ENCODE measurements at places on chromosomes 11 and 22. TPM values are rescaled to one million over a fixed set of nuclear protein-coding genes. Genes with fewer than 3 reads are reported as not detected.

The TRIM49 gene
- total RNA-seq, result not detected

The TECTA gene
- 0.59 TPM for total RNA-seq

The TRPT1 gene
- 61.2 TPM for total RNA-seq

The OR8G1 gene
- total RNA-seq, result not detected

The KRTAP5-11 gene
- total RNA-seq, result not detected

The OR51E2 gene
- 0.31 TPM for total RNA-seq

DNA sequence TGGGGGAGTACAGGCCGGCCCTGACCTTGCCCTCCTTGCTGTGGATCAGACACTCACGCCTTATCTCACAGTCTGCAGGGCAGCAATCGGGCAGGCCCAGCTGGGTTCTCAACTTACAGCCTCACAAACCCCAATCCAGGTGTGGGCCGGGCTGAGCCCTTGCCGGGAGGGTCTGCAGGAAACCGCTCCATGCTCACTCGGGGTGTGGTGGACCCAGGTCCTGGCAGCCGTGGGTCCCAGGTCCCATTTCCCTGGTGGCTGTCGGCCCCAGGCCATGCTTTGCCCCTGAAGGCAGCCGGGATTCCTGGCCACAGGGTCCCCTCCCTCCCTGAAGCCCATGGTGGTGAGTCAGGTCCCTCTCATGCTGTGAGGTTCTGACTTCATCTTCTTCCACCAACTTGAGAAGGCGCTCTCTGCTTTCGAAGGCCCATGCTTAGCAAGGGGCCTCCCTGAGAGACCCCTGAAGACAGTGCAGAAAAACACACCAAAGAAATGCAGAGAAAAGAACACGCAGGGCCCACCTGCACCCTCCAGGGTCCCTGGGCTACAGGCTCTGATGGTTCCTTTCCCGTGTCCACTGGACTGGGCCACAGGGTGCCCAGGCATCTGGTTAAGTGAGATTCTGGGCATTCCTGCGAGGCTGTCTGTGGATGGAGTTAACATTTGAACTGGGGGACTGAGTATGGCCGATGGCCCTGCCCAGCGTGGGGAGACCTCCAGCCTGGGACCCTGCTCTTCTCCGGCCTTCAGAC lies 588.2 kb downstream of the BRD1 start:
- DNase-seq, result no peak

- no peak for DNase-seq
Measured at GRCh38 chr11:10454878-10455631, at the start of gene AMPD3. TSS of gene AMPD3 (plus strand) at chr11:10455264. CDS start at chr11:10461520, 6,256 bp downstream.

DNA sequence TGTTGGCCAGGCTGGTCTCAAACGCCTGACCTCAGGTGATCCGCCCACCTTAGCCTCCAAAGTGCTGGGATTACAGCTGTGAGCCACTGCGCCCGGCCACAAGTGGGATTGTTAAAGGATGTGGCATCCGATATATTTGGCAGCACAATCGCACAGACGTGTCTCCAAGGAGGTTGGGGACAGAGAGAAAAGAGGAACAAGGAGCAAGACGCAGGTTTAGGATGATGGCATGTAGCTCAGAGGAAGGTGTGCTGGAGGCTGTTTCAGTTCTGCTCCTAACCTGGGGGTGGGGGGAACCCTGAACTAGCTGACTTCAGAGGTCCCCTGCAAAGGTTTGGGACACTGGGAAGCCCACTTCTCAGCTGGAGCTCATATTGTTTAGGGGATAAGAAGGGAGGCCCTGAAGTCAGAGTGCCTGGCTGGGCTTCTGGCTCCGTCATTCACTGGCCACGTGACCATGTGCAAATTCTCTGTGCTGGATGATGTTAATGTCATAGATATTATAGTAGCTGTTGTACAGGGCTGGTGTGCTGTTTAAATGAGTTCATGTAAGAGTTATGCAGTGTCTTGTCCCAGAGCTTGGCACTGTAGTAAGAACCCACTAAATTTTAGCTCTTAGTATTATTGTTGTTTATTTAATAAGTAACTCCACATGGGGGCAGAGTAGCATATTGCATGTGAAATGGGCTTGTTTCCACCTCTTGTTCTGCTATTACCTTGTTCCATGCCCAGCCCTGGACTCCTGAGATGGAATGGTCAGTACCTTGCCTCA lies 129.7 kb downstream of the ST3GAL4 start:
- DNase-seq, result no peak

DNA sequence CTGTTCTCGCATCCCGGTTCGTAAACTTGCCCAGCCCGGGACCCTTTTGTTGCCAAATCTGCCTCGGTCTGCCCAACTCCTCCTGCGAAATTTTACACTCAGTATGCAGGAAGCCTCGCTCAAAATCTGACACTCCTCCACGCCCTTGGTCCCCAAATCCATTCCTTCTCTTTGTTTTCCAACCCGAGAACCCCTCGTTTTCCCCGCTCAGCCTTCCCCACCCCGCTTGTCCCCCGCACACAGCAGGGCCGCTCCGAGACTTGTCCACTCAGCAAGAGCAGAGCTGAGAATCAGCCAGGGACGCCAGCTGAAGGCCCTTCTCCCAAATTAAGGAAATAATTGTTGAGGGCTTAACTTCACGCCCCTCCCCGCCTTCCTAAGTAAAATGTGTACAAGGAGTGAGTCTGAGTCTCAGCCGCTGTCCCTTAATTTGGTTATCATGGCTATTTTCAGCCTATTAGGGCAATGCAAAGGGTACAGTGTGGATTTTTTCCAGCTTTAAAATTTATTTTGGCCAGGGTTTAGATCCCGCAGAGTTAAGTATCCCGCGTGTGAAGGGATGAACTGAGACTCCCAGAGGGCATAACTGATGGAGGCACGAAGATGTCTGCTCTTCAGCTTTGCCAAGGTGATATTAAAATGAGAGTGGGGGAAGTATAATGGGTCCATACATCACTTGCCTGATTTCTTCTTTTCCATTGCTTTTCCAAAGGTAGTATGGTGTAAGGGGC lies 581 bp upstream of the FBXO3 start:
- DNase-seq, result no peak

DNA sequence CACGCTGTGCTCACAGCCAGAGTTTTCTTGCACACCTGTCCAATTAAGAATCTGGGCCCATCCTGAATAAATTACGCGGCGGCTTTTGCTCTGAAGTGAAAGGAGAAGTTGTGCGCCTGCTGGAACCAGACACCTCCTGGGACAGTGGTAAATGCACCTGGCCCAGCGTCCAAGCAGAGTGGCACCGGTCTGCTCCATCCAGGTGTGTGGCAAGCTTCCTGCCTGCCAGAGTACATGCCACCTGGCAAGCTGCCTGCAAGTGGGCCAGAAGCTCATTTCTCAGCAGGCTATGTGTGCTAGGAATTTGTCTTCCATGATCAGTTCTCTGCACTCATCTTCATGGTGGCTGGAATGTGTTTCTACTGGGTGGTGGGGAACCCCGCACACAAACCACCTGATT lies 660.6 kb downstream of the ETS1 start:
- DNase-seq, result no peak

- no peak for DNase-seq
Measured at GRCh38 chr11:112624431-112624830, 336.8 kb upstream of the NCAM1 start.

DNA sequence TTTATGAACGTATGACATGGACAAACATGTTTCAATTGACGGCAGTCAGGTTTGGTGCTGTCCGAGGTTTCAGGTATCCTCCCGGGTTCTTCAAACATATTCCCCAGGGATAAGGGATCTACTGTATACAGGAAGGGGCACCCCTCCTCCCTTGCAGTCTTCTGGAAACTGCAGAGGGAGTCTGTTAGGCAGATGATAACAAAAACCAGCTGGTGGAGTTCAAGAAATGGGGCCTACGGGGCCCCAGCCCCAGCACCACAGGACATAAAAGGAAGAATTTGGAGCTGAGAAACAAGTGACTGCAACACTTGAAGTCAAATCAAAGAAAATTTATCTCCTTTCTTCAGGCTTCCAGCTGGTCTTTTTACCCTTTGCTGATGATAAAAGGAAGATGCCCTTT lies 32.1 kb downstream of the SNU13 start:
- DNase-seq, result no peak

DNA sequence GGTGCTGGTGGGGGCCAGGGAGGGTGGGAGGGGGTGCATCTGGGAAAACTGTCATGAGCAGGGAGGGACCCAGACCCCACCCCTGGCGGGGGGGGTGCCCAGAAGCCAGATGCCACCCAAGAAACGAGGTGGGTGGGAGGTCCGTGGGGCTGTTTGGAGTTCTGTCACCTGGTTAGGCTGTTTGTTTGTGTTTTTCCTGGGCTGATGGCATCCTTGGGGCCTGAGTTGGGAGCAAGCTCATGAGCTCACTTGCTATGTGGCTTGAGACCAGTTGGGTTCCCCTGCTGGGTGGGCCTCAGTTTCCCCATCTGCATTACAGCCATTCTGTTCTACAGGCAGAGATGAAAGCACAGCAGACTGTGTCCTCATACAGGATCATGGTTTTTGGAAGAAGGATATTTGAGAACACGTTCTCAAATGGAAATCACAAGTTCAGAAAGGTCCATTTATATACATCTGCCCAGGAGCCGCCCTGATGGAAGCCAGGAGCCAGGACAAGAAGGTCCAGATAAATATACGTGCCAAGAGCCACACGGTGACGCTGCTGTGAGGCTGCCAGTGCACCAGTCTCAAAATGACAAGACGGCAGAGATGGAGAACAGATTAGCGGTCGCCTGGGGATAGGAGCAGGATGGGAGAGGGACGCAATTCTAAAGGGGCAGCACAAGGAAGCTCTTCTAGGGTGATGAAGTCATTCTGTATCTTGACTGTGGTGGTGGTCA lies 312.9 kb downstream of the MN1 start:
- DNase-seq, result no peak

- no peak for DNase-seq
Measured at GRCh38 chr11:70029115-70029860, 48.8 kb upstream of the ANO1 start.

DNA sequence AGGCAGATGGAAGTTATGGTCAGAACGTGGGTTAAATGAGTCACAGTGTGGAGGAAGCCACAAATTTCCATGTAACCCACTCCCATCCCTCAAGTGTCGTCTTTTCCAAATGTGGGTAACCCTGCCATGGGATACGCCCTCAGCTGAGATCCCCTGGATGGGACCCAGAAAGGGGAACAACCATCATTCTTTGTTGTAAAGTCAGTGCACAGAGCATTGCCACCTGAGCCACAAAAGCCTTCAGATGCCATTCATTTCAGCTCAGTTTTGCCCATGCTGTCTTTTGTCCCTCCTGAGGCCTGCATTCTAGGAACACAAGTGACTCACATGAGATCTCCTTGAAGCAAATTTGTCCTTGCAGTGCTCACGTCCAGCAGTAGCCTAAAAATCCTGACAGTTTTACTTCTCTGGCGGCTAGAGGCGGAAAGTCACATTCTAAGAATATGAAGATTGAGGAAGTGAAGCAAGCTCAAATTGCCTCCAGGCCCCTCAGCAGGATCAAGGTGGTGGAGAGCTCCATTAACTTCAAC lies 30.6 kb downstream of the MMP13 start:
- no peak for DNase-seq

DNA sequence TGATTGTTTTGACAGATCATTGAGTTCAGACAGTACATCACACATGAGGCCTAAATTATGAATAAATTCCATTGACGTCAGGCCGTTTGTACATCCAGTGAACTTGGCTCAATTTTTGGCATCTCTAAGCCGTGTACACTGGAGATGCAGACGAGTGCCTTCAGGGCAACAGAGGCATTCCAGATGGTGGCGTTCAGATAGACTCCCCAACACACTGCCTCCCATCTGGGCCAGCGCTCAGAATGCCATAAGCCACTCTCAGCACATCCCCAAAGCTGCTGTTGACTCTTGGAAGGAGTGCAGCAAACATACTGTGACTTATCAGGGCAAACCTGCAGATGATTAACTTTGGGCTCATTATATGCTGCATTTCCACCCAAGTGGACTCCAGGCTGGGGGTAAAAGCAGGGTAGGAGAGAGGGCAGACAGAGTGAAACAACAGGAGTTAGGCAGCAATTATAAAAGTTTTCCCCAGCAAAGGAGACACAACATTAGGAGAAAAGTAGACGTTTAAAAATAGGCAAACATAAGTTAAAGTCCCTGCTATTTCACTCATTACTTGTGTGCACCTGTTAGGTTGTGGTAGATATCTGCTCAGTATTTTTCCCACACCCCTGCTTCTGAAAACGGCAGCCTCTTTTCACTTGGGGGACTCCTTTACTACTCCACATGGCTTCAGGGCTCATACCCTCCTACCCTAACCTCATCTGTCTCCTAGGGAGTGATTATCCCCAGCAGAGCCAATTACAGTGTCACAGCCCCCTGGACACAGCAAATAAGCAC lies 60.2 kb upstream of the PDE3B start:
- DNase-seq, result peak; percentile 60

DNA sequence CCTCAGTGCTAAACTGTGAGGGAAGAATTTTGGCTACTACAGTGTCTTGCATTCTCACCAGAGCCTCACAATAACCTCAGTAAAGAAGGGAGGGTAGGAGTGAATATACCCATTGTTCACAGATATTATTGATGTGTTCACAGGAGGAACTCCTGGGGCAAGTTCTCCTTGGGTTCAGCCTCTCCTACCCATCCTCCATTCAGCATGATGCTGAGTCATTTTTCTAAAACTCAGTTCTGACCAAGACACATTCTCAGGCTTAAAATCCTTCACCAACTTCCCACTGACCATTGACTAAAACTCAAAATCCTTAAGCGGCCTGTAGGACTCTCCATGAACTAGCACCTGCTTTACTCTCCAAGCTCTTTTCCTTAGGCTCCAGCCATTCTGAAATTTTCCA lies 48.7 kb downstream of the SYTL2 start:
- DNase-seq, result no peak

DNA sequence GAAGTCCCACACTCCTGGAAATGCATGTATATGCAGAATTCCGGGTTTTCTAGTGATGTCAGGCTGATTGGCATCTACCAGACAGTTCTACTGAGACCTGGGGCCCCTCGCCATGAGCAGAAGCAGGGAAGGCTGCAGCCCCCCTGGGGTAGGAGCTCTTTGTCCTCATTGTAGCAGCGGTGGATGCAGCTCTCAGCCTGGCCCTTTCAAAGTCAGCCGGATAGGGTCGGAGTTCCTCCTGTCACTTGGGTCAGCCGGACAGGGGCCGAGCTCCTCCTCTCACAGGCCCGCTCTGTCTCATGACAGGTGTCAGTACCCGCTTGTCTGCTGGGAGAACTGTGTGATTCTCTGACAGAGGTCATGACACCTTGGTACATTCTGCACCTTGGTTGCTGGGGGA lies 30.0 kb downstream of the MRGPRD start:
- no peak for DNase-seq

DNA sequence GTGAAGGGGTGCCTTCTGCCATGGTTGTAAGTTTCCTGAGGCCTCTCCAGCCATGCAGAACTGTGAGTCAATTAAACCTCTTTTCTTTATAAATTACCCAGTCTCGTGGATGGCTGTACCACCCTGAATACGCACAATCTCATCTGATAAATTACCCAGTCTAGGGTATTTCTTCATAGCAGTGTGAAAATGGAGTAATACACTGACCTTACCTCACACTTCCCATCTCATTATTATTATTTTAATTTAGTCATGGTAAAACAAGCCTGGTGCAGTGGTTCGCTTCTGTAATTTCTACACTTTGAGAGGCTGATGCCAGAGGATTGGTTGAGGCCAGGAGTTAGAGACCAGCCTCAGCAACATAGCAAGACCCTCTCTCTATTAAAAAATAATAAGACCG lies 30.5 kb upstream of the CYB5R3 start:
- DNase-seq, result no peak

GRCh38 chr11:12319988-12320387 lies 57.4 kb upstream of the PARVA start:
- DNase-seq, result no peak
